Stimulated activated CD4-positive, alpha-beta T cell treated with anti-CD3 and anti-CD28 coated beads, TNF-alpha, amount 100 ng/mL, for 1 hour (primary cell): ENCODE measurements at places on chromosomes 4 and X.

GRCh38 chr4:53088152-53088551, 226.0 kb downstream of the RASL11B start:
- no peak for DNase-seq

DNA sequence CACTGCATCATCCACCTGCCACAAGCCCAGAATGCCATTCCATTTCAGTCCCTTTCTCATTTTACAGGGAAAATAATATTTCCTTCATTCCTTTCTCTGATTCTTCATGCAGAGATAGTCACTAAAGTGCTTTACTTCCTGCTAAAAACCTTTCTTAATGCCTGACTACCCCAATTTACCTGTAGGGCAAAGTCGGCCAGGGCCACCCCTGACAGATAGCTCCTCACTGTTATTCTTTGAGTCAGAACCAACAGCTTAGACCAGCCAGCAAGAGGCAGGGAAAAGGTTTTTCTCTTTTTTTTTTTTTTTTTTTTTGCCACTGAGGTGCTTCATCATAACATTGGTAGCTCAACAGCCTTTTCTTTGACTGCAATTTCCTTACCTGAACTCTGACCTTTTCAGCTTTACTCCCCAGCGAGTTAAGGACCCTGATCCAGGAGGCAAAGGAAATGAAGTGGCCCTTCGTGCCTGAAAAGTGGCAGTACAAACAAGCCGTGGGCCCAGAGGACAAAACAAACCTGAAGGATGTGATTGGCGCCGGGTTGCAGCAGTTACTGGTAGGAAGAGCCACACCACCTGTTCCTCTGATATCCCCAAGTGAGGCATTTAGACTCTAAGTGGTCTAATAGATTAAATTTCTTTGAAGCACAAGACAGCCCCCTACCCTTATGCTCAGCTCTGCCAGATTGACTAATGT, 85.0 kb downstream of the ALPK1 start:
- no peak for DNase-seq

- DNase-seq = no peak
Measured at GRCh38 chrX:39875834-39876628, 221.7 kb downstream of the BCOR start.

GRCh38 chrX:25175743-25176142, 160.0 kb upstream of the ARX start:
- DNase-seq = no peak

DNA sequence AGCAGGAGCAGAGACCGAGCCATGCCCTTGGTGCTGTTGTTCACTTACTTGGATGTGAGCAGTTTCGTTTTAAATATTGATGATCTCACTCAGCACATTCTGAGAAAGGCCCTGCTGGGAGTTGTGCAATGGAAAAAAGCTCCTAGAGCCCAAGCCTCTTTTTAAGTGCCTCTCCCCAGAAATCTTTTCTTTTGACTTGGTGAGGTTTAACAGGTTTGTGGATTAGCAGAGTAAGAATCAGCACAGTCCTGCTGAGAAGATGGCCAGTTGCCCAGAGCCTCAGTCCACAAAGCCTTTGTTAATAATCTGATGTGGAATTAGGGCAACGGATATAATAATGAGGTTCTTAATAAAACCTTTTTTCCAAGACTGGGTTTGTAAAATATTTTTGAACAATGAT, 157.5 kb upstream of the ATP6AP2 start:
- no peak for DNase-seq

DNA sequence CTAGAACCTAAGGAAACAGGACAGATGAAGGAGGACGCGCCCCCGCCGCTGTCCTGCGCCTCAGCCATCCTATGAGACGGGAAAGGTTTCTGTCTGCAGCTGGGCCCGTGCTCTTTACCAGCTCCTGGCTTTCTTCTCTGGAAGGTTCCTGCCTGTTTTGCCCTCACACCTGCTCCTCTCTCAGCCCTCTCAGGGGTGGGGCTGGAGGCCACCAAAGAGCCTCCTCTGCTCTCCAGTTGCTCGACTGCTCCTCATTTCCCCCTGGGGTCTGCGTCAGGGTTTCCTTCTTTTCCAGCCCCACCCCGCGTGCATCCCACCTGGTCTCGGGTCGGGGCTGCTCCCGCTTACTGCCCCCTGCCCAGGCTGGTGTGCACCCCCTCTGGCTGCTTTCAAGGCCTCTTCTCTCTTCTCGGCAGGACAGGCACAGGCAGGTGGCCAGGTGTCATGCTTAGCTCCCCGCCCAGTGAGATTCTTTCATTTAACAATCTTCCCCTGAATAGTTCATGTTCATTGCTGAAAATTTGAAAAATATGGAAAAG, 4.6 kb downstream of the HTT-AS start:
- no peak for DNase-seq

DNA sequence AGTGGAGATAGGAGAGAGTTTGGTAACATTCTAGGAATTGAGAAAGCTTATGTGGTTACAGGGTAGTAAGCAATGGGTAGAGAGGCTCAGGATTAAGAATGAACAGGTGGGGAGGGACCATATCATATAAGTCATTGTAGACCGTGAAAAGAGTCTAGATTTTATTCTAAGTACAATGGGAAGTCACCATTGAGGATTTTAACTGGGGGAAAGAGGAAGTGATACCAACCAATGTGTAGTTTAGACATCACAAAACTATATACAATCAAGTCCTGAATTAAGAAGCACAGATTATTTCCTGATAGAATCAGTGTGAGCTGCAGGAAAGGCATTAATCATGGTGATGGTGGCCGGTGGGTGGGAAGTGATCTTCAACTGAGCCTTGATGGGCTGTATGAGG, 178.3 kb upstream of the ZIC3 start:
- DNase-seq = no peak

GRCh38 chr4:169765835-169766234, 8.1 kb upstream of the HPF1 start:
- no peak for DNase-seq

DNA sequence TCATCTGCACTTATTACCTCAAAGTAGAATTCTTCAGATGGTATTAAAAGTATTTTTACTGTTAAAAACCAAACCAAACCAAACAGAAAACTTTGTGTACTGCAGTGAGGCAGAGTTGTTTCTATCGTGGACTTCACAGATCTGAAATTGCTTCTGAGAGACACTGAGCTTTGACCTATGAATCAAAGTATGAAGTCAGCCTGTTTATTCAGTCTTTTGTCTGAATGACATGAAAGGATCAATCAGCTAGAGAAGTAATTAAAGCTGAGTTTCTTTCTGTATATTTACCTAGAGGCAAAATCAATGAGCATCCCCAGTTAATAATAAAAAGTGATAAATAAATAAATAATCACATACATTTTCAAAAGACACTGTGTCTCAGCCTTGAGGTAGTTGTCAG, 2121.0 kb downstream of the PCDH7 start:
- DNase-seq = no peak

DNA sequence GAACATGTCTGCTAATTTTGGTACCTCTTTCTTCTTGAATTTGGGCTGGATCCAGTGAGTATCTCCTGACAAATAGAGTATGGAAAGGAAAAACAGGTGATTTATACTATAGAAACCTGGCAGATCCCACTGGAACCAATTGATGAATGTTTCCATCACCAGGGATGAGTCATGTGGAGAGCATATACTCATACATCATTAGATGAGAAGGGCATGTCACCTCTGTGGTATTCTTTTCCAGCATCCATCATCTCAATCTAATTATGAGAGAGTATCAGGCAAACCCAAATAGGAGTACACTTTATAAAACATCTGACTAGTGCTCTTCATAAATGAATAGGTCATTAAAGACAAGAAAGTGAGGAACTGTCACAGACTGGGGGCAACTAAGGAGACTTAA, 90.7 kb downstream of the CLDN22 start:
- no peak for DNase-seq
